ENCODE measurements at places on chromosomes 11 and 22.

DNA sequence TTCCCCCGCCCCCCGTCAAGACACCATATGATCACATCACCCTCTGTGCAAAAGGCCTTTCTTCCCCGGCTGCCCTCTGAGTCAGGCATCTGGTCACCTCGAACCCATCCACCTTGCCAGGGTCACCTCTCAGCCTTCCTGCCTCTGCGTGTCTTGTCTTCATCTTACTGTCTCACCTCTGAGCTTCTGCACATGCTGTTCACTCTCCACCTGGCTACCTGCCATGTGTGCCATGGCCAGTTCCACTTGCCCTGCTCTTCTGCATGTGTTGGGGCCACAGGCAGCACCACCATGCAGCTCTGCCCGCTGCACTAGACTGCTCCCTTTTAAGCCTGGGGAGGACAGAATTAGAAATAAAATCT is 9.8 kb downstream of the ZNF74 start:
- DNase-seq: no peak

DNA sequence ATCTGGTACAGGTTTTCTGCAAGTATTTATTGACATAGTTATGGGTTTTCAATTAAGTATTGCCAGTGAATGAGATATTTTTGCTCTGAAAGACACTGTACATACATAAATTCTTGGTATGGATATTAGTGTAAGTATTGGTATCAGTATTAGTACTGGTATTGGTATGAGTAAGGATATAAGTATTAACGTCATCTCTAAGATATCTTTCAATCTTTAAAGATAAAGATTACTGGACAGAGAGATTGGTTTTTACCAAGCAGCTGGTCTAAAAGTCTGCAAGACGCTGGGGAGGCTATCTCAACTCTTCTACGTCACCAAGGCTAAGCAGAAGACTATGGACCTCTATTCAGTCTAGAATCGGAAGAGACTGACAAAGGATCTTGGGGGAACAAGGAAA is 234.5 kb downstream of the NXPE2 start:
- DNase-seq: no peak

DNA sequence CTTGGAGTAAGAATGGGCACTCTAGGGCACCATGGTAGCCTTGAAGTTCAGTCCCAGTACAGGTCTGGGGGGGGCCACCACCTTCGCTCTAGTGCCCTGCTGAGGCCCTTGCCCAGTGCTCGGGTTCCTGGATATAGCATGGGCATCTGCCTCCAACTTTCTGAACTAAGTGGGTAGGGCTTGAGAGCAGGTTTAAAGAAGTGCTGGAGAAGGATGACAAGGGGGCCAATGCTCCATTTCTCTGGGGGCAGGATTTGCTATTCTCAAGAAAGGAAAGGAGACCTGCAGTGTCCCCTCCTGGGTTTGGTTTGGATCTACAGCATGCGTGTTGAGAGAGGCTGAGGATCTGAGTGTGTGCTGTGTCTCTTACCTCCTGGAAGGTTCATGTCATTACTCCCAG is 82.2 kb upstream of the SUSD2 start:
- DNase-seq: no peak

GRCh38 chr11:9808943-9809342 is 145.1 kb downstream of the SWAP70 start:
- DNase-seq: no peak
